Renal pelvis (tissue), 12 donors: ENCODE measurements at places on chromosomes 6 and 20. TPM values are rescaled to one million over a fixed set of nuclear protein-coding genes. Genes with fewer than 3 reads are reported as not detected.
A peak's percentile ranks its signal among the peaks of the same experiment; 100 is the strongest.

DNA sequence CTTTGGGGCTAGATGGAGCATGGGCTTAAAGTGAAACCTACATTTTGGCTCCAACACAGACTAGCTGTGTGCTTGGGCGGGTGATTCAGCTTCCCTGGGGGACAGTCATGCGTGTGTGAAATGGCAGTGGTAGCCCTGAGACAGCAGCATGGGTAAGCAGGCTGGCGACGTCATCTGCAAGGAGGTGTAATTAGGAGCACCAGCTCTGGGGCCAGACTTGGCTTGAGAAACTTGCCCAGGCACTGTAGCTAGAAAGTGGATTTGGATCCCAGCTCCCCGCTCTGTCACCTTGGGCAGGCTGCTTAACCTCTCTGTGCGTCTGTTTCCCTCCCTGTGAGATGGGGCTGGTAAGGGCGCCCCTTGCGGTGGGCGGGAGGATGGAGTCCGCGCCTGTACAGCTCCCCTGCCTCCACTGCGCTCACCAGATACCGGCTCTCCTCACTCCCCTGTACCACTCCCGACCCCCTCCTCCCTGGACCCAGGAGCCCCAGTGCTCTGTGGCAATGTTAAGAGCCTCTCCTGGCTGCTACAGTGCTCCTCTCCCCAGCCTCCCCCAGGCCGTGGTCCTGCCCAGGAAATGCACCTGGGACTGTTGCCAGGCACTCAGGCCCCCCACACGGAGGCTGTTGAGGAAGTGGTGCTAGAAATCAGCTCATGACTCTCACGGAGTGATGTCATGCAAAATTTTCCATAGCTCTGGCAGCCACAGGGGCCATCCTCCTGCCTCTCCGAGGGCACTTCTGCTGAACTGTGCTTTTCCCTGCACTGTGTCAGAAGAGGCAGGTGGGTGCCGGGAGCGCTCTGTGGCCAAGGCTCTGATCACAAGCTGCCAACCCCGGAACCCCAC lies 44.6 kb downstream of the SYNJ2 start:
- DNase-seq, result peak; percentile 69

- DNase-seq, result no peak
These were observed 243.7 kb downstream of the MYLK4 start for GRCh38 chr6:2507016-2507415.

CD93 gene
- polyA plus RNA-seq, result 42.3 TPM

DNA sequence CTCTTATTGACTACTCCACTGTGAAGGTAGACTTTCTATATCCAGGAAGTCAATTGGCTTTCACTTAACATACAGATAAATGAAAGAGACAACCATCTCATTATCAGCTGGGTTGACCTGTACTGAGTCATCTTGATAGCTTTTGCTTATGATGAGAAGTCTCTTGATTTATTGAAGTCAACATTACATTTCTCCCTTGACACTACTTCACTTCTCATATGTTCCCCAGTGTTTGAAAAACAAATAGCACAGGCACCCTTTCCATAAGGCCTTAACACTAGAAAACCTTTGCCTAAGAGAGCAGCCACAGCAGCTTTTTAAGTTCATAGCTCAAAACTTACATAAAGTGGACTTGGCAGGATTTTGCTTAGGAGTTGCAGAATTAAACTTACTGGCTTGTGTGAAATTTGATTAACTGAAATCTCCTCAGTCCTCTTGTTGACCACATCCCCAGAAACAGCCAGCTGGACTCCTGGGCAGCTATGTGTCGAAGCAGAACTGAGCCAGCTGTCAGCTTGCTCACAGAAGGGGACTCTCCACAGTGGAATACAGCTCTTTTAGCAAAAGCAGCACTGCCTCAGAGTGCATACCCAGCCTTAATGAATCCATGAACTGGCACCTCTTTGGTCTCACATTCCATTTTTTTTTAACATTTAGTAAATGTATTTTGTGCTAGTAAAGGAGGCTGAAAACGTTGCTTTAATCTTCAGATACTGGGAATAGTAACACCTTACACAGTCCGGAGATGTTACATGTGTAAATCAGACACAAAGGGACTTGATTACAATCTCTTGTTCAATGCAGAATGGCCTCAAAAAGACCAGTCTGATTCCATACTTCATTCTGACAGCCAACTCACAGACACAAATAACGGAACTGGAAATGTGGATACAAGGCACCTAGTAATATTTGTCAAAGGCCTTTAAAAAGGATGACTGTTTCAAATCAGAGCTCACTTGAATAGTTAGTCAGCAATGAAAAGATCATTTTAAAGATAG lies 1532.7 kb downstream of the HACE1 start:
- DNase-seq, result peak; percentile 17

GRCh38 chr6:48611332-48611731 lies 500.3 kb upstream of the PTCHD4 start:
- no peak for DNase-seq

RBM38 gene
- polyA plus RNA-seq, result 26.8 TPM

DNA sequence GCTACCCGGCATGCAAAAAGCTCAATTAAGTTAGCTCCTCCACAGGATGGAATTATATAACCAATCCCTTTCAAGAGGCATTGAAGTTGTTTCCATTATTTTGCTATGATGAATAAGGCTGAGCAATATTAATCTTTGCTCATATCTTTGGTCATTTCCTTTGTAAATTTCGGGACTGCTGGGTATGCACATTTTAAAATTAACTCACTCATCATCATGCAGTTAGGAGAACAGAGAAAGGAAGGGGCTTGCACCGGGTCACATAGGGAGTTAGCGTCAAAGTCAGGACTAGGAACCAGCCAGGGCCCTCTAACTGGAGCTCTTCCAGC lies 430 bp upstream of the FAM110A start:
- DNase-seq, result no peak

DNA sequence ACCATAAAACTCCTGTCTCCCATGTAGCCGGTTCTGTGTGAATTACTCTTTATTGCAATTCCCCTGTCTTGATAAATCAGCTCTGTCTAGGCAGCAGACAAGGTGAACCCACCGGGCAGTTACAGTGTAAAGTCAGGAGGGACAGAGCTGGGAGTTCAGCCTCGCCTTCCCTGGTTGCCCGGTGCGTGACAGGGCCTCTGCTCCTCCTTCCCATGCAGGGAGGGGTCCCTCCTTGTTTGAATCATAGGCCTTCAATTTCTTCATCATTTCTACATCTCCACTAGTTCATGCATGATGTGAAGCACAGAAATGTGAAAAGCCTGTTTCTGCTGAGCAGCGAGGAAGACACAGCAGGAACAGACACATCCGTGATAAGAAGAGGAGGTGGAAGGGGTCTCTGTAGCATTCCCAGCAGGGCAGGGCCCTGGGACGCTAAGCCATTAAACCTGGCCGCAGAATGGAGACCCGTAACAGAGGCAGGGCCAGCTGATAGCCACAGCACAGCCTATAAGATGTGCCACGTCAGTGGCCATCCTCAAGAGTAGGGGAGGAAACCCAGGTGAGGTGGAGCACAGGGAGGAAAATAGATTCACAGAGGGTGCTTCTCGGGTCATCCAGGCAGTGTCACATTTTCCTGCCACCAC lies 106.7 kb upstream of the CST7 start:
- no peak for DNase-seq

- DNase-seq, result no peak
These were observed 10.4 kb upstream of the RNF182 start for GRCh38 chr6:13914351-13914750.

GRCh38 chr6:40906759-40907158 lies 132.3 kb downstream of the UNC5CL start:
- no peak for DNase-seq

GRCh38 chr6:29596381-29596900 lies 11.5 kb downstream of the OR2H2 start:
- DNase-seq, result no peak

HLA-DPB1 gene
- 13.0 TPM for polyA plus RNA-seq

- no peak for DNase-seq
These were observed 64.3 kb downstream of the ANKS1A start for GRCh38 chr6:34953061-34954025.

HLA-DRB5 gene
- polyA plus RNA-seq, result 26.6 TPM

DNA sequence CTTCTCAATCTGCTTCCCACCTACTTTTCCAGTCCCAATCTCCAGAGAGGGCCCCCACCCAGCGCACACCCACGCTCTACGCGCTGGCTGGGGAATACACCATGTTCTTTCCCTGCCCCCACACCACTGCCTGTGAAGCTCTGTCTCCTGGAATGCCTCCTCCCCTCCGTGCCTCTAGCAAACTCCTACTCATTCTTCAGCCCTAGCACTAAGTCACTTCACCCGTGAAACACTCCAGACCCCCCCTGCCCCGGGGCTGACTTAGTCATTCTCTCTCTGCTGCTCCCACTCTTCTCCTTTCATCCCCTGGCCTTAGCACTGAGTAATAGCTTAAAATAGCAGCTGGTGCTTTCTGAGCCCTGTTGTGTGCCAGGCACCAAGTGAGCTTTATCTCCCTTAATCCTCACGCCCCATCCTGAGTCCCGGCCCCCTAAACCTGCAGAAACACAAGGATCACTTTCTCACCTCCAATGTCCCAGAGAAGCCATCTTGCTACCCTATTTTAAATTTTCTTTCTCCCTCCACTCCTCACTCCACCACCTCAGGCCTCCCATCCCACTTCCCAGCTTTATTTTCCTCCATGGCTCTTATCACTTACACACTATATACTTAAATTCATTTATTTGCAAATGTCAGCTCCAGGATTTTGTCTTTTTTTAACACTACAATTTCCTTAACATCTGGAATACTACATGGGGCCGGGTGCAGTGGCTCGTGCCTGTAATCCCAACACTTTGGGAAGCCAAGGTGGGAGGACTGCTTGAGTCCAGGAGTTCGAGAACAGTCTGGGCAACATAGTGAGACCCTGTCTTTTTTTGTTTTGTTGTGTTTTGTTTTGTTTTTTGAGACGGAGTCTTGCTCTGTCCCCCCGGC lies 6.3 kb upstream of the PARD6B start:
- DNase-seq, result peak; percentile 87

- no peak for DNase-seq
These were observed 10.4 kb upstream of the KCNK5 start for GRCh38 chr6:39239527-39240154.

- DNase-seq, result no peak
These were observed 227.5 kb downstream of the ATXN1 start for GRCh38 chr6:16533721-16534136.

BMP5 gene
- polyA plus RNA-seq, result 2.8 TPM

CCR6 gene
- polyA plus RNA-seq, result not detected

GRCh38 chr20:3014662-3015061 lies 28.8 kb upstream of the GNRH2 start:
- DNase-seq, result no peak

NEURL2 gene
- 10.2 TPM for polyA plus RNA-seq

- DNase-seq, result no peak
These were observed 341.6 kb upstream of the JAG1 start for GRCh38 chr20:11015440-11015839.

DNA sequence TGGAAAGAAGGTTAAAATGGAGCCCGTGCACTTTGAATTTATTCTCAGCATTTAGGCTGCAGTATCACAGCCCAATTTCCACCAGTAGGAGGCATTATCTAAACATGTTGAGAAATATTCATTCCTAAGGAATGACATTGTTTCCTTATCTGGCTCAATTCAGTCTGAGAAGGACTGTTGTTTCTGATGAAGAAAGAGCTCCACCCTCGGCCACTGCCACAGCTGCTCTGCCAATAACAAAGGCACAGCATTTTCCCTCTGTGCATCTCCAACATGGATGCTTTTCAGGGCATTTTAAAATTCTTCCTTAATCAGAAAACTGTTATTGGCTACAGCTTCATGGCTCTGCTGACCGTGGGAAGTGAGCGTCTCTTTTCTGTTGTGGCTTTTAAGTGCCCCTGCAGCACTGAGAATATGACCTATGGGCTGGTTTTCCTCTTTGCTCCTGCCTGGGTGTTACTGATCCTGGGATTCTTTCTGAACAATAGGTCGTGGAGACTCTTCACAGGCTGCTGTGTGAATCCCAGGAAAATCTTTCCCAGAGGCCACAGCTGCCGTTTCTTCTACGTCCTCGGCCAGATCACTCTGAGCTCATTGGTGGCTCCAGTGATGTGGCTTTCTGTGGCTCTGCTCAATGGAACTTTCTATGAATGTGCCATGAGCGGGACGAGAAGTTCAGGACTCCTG lies at the start of gene CALHM5:
CALHM5 (plus strand) TSS at position 216 of the 687 bp plus-strand sequence; CDS start at position 274, 58 bp downstream.
- no peak for DNase-seq

KCNQ2 gene
- 7.1 TPM for polyA plus RNA-seq

ADAM33 gene
- polyA plus RNA-seq, result 11.3 TPM

- DNase-seq, result no peak
These were observed 9.3 kb downstream of the TRAPPC3L start for GRCh38 chr6:116536216-116536621.
